ENCODE measurements at places on chromosomes 3 and 15. TPM values are rescaled to one million over a fixed set of nuclear protein-coding genes. Genes with fewer than 3 reads are reported as not detected.

DNA sequence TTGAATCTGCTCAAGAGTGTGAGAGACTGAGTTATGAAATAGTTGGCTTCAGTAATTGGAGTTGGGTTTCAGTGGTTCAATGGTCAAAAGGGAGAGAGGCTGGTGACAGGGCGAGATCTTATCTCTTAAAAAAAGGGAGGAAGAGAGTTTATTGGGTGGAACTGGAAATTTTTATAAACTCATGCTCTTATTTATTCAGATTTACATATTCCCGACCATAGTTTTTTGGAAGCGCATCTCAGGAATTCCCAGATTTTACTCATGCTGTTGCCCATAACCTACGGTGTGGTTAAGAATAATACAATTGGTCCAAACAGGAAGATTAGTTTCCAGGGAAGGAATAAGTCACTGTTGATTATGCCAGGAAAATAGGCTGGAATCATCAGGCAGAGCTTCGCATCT, 41.4 kb downstream of the CD200 start:
- H3K27me3 ChIP-seq = no peaks in the 10 kb centered on the region
- H3K4me1 ChIP-seq = peaks cover 23% of the 10 kb centered on the region
- no peak for DNase-seq
- H3K27ac ChIP-seq = no peak overlapping the region
- no peak overlapping the region for H3K4me3 ChIP-seq
- no peaks in the 10 kb centered on the region for H3K36me3 ChIP-seq

- no peaks in the 10 kb centered on the region for H3K36me3 ChIP-seq
- DNase-seq = no peak
- no peak overlapping the region for H3K4me3 ChIP-seq
- H3K27ac ChIP-seq = no peak overlapping the region
- no peaks in the 10 kb centered on the region for H3K4me1 ChIP-seq
Observed at GRCh38 chr3:197012540-197012883, 17.1 kb downstream of the MELTF start.

The LINGO1 gene
- polyA plus RNA-seq = 0.06 TPM

GRCh38 chr15:33656168-33656567, 312.1 kb upstream of the CHRM5 start:
- H3K4me3 ChIP-seq = no peak overlapping the region
- H3K4me1 ChIP-seq = no peaks in the 10 kb centered on the region
- no peak for DNase-seq
- H3K27me3 ChIP-seq = peaks cover 3% of the 10 kb centered on the region

DNA sequence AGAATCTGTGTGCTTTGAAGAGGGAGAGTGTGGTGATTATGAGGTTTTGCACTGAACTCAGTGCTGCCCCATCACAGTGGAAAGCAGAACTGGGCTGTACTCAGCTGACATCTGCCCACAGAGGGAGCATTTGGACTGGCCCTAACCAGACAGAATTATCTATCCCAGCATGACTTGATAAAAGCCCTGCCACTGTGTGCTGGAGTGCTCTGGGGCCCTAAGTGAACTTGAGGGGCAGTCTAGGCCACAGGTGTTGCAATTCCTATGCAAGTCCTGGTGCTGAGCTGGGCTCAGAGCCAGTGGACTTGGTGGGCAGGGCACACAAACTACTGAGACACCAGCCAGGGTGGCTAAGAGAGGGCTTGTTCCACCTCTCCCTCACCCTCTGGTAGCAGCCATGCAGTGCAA, 269.2 kb upstream of the CTNNB1 start:
- H3K4me3 ChIP-seq = no peak overlapping the region
- H3K27ac ChIP-seq = no peak overlapping the region
- no peak for DNase-seq
- H3K36me3 ChIP-seq = no peaks in the 10 kb centered on the region

- H3K27ac ChIP-seq = no peak overlapping the region
- no peak overlapping the region for H3K4me3 ChIP-seq
- no peak for DNase-seq
- H3K36me3 ChIP-seq = no peaks in the 10 kb centered on the region
- H3K27me3 ChIP-seq = peaks cover 31% of the 10 kb centered on the region
Observed at GRCh38 chr3:64441861-64442260, 216.6 kb upstream of the PRICKLE2 start.

The NOX5 gene
- 0.09 TPM for polyA plus RNA-seq

GRCh38 chr15:39393575-39394335, 187.1 kb upstream of the THBS1 start:
- peak overlapping the region; percentile 1 for H3K27ac ChIP-seq
- H3K27me3 ChIP-seq = no peaks in the 10 kb centered on the region
- peaks cover 36% of the 10 kb centered on the region for H3K4me1 ChIP-seq
- DNase-seq = no peak

The STRC gene
- 0.12 TPM for polyA plus RNA-seq

GRCh38 chr3:2771193-2771592, 339.0 kb downstream of the IL5RA start:
- H3K27ac ChIP-seq = no peak overlapping the region
- H3K4me3 ChIP-seq = no peak overlapping the region

The TM4SF1 gene
- polyA plus RNA-seq = 375 TPM

The PLOD2 gene
- polyA plus RNA-seq = 30.0 TPM

DNA sequence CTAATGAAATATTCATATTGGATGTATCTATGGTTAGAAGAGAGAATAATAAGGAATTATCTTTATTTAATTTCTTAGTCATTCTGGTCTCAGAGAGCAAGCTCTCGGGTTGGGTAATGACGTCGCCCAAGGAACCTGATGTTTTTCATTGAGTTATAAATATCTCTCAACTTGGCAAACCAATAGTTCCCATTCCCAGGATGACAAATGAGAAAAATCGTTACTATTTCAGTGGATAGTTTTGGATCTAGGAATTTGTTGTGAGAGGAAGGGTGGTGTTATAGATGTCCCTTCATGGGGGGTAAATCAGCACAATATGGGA, 162.9 kb upstream of the NR2E3 start:
- H3K27me3 ChIP-seq = no peaks in the 10 kb centered on the region
- H3K36me3 ChIP-seq = no peaks in the 10 kb centered on the region
- no peak for DNase-seq

- DNase-seq = no peak
- no peaks in the 10 kb centered on the region for H3K4me1 ChIP-seq
- no peak overlapping the region for H3K27ac ChIP-seq
- H3K27me3 ChIP-seq = no peaks in the 10 kb centered on the region
Observed at GRCh38 chr3:176992565-176992964, 204.7 kb downstream of the TBL1XR1 start.

- H3K4me3 ChIP-seq = no peak overlapping the region
- H3K27ac ChIP-seq = no peak overlapping the region
- H3K36me3 ChIP-seq = no peaks in the 10 kb centered on the region
- no peak for DNase-seq
- H3K4me1 ChIP-seq = peaks cover 3% of the 10 kb centered on the region
- no peaks in the 10 kb centered on the region for H3K27me3 ChIP-seq
Observed at GRCh38 chr3:183354325-183354831, 74.0 kb downstream of the MCF2L2 start.

The MUSTN1 gene
- not detected for polyA plus RNA-seq

DNA sequence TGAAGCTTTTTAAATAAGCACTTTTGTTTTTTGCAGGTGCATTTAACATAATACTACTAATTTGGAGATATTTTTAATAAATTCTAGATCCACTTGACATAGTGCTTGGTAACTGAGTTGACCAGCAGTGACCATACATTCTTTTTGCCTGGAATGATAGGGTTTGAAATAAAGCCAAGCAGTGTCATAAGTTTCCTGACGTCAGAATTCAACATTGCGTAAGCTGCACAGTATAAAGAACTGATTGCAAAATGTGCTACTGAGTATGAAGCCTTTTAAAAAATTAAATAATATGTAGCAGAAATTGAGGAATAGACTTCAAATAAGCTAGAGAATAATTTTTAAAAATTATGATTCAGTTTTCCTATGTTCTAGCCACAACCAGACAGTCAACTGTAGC, 454.6 kb upstream of the ARPP21 start:
- no peaks in the 10 kb centered on the region for H3K4me1 ChIP-seq
- H3K4me3 ChIP-seq = no peak overlapping the region
- no peak for DNase-seq
- no peak overlapping the region for H3K27ac ChIP-seq

- no peak overlapping the region for H3K4me3 ChIP-seq
- H3K4me1 ChIP-seq = peaks cover 16% of the 10 kb centered on the region
- DNase-seq = no peak
- H3K36me3 ChIP-seq = no peaks in the 10 kb centered on the region
Observed at GRCh38 chr3:50661321-50661837, 13.3 kb upstream of the DOCK3 start.

The BCHE gene
- polyA plus RNA-seq = 0.71 TPM

GRCh38 chr3:158737976-158738615, 5.8 kb upstream of the RARRES1 start:
- no peaks in the 10 kb centered on the region for H3K27me3 ChIP-seq
- H3K36me3 ChIP-seq = no peaks in the 10 kb centered on the region
- no peaks in the 10 kb centered on the region for H3K4me1 ChIP-seq
- no peak overlapping the region for H3K4me3 ChIP-seq

All from keratinocyte (primary cell).